ENCODE measurements at places on chromosomes 1 and 21. TPM values are rescaled to one million over a fixed set of nuclear protein-coding genes. Genes with fewer than 3 reads are reported as not detected.

GRCh38 chr1:60444680-60445079 lies 371.1 kb upstream of the C1orf87 start:
- no peak overlapping the region for H3K27ac ChIP-seq
- H3K36me3 ChIP-seq: no peaks in the 10 kb centered on the region
- no peak overlapping the region for H3K4me3 ChIP-seq
- DNase-seq: no peak
- H3K27me3 ChIP-seq: no peaks in the 10 kb centered on the region

GRCh38 chr1:81226603-81226928 lies 574.2 kb upstream of the ADGRL2 start:
- H3K36me3 ChIP-seq: no peaks in the 10 kb centered on the region
- H3K4me1 ChIP-seq: no peaks in the 10 kb centered on the region
- no peaks in the 10 kb centered on the region for H3K27me3 ChIP-seq
- no peak overlapping the region for H3K27ac ChIP-seq

GRCh38 chr1:100631015-100631551 lies 88.5 kb upstream of the VCAM1 start:
- H3K4me3 ChIP-seq: no peak overlapping the region
- no peaks in the 10 kb centered on the region for H3K27me3 ChIP-seq
- no peak for DNase-seq
- H3K36me3 ChIP-seq: no peaks in the 10 kb centered on the region
- no peaks in the 10 kb centered on the region for H3K4me1 ChIP-seq
- no peak overlapping the region for H3K27ac ChIP-seq

GRCh38 chr1:173023343-173023742 lies 27.4 kb downstream of the TNFSF18 start:
- no peaks in the 10 kb centered on the region for H3K4me1 ChIP-seq
- H3K4me3 ChIP-seq: no peak overlapping the region
- H3K27ac ChIP-seq: no peak overlapping the region
- DNase-seq: no peak
- H3K36me3 ChIP-seq: no peaks in the 10 kb centered on the region

LRRC53 gene
- total RNA-seq: not detected

GRCh38 chr21:25647647-25648046 lies 8.6 kb downstream of the JAM2 start:
- DNase-seq: no peak
- H3K4me3 ChIP-seq: no peak overlapping the region
- H3K36me3 ChIP-seq: no peaks in the 10 kb centered on the region
- H3K27me3 ChIP-seq: no peaks in the 10 kb centered on the region
- no peak overlapping the region for H3K27ac ChIP-seq
- H3K4me1 ChIP-seq: no peaks in the 10 kb centered on the region

DNA sequence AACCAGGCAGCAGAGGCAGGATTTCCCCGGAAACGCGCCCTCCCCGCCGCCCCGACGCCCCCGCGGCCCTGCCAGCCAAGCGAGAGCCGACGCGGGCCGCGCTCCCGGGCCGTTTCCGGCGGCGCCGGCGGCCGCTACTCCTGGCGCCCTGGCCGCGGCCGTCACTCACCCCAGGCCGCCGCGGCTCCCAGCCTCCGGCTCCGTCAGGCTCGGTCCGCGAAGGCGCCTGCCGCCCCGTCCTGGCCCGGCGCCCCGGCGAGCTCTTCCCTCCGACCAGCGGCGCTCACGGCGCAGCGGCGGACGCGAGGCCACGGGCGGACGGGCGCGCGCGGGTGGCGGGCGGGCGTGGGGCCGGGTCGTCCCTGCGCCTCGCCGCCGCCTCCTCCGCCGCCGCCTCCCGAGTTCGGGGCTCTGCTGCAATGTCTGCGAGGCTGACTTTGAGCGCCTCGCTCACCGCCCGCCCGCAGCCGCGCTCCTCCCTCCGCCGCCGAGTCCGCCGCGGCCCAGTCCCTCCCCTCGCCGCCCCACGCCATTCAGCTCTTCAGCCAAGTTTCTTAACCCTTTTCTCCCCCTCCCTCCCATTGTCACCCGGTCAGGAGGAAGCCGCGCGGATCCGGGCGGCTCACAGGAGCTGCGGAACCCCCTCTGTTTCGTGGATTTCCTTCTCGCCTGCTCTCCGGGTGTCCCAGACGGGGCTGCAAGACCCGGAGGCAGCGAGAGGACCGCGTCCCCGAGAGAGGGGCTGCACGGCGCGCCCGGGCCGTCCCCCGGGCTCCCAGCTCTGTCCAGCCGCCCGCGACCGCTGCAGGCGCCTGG lies at the start of gene NRIP1:
TSS of gene NRIP1 (minus strand) at position 425 of the 816 bp plus-strand sequence. CDS start 96,808 bp downstream, outside the sequence.
- H3K27ac ChIP-seq: peak within 1 kb of the TSS; percentile 84
- peak within 1 kb of the TSS; percentile 96 for H3K4me3 ChIP-seq
- no peaks in the 10 kb centered on the region for H3K36me3 ChIP-seq

- no peaks in the 10 kb centered on the region for H3K36me3 ChIP-seq
- no peak for DNase-seq
- no peak overlapping the region for H3K27ac ChIP-seq
- no peaks in the 10 kb centered on the region for H3K27me3 ChIP-seq
- H3K4me3 ChIP-seq: no peak overlapping the region
- no peaks in the 10 kb centered on the region for H3K4me1 ChIP-seq
Observed at GRCh38 chr1:204714861-204715511, 29.4 kb upstream of the LRRN2 start.

GRCh38 chr21:41228492-41228891 lies 60.5 kb downstream of the BACE2 start:
- no peaks in the 10 kb centered on the region for H3K36me3 ChIP-seq
- H3K27ac ChIP-seq: no peak overlapping the region
- no peaks in the 10 kb centered on the region for H3K27me3 ChIP-seq
- H3K4me3 ChIP-seq: no peak overlapping the region
- no peak for DNase-seq
